ENCODE measurements at places on chromosomes 2 and 18. TPM values are rescaled to one million over a fixed set of nuclear protein-coding genes. Genes with fewer than 3 reads are reported as not detected.

DNA sequence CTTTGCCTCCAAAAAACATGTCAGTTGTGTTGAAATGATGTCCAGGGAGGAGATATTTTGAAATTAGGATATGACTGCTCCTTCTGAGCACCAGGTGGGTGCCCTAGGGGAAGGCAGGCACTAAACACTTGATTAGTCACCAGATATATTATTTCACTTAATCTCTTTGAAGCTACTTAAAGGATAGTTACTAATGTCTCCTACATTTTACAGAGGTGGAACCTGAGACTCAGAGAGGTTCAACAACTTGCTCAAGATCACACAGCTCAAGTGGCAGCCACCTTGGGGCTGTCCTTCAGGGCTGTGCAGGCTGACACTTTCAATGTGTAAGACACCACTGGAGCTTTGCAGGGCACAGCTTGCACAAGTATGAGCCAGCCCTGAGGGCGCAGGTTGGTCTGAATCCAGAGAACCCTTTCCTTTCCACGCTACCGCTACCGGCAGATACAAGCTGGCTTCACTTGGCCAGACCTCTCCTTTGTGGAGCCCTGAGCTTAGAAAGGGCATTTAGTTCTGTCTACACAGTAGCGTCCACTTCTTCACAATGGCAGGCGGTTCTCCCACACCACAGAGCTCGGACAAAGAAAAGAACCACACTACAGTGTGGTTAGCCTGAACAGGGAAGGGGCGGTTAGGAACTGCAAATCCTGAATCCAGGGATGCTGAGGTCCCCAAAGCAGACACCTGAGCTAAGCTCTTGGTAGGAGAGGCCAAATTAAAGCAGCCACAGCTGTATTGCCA is 16.4 kb downstream of the ALPK2 start:
- DNase-seq, result no peak

SIX2 gene
- 6.2 TPM for polyA plus RNA-seq

HOXD4 gene
- polyA plus RNA-seq, result 8.9 TPM

DNA sequence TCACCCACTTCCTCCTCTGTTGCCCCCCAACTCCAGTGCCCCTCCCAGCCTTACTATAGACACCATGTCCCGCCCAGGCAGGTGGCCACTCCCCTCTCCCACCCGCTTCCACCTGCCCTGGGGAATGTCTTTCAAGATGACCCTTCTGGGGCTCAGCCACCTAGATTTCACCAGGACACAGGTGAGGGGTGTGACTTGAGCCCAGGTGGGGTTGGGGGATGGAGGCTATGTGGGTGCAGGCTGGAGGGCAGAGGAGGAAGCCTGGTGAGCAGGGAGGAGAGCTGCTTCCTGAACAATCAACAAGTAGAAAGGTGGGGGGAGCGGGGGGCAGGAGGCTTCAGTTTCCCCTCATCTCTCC is 8.7 kb downstream of the ADRA2B start:
- DNase-seq, result no peak

- no peak for DNase-seq
Observed at GRCh38 chr18:45458033-45458432, 157.2 kb upstream of the SLC14A2 start.

DNA sequence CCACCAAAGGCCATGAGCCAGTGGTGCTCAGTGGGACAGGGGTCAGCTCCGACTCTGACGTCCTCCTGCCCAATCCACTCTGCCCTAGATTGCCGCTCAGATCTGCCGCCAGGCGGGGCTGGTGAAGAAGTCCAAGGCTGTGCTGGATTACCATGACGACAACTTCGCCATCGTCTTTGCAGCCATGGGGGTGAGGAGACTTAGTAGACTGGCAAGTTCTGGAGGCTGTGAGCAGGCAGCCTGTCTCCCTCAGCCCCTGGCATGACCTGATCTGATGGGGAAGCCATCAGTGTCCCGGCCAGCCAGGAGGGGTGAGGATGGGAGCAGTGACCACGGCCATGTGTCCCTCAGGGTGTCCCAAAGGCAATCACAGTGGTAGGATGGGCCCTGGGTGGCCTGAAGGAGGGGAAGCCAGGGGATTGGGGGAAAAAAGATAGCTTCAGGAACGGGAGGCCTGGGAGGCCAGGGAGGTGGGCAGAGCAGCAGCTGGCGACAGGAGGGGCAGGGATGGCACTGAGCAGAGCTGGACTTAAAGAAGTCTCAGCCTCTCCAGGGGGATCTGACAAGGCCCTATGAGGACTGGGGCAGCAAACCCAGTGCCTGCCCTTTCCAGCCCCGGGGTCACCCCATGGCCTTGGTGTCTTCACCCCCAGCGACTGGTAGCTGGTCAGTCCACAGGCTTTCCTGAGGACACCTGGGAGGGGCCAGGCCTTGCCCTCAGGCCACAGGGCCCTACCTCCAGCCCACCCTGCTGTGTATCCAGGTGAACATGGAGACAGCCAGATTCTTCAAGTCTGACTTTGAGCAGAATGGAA is 17.4 kb upstream of the ANKRD53 start:
- DNase-seq, result no peak

DNA sequence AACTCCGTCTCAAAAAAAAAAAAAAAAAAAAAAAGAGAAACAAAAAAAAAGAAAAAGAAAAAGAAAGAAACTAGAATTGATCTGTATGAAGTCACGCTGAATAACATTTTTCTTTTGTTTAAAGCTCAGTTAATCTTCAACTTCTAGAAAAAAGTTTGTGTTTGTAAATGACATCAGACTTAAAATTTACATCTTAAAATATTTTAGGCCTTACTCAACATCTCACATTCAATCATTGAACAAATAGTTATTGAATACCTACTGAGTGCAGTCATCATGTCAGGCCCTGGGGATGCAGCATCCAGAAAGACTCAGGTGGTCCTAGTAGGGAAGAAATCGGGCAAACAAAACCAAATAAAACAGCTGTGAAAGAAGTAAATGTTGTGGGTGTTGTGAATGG is 292.3 kb upstream of the FANCL start:
- no peak for DNase-seq

MERTK gene
- 4.0 TPM for polyA plus RNA-seq

GRCh38 chr18:24930971-24931370 is 421.0 kb downstream of the ZNF521 start:
- DNase-seq, result no peak

- DNase-seq, result no peak
Observed at GRCh38 chr2:24845691-24846090, 52.5 kb downstream of the CENPO start.

DNA sequence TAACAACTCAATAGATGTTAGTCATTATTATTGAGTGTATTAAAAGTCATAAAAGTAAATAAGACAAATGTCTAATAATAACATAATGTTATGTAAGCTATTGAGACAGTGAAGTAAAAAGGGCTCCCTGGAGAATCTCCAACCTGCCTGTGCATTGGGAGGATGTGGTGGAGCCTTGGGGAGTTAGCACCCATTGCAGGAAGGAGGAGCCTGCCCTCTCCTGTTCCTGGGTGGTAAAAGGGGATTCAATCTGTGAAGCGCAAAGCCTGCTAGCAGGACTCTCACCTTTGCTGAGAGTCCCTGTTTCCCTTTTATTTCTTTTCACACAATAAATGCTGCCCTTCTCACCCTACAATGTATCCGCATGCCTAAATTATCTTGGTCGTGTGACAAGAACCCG is 206.1 kb downstream of the RAB3GAP1 start:
- DNase-seq, result no peak

GRCh38 chr2:2586931-2587330 is 255.9 kb upstream of the MYT1L start:
- DNase-seq, result no peak

GRCh38 chr2:200471324-200471848 is 38.5 kb downstream of the KCTD18 start:
- no peak for DNase-seq

- DNase-seq, result no peak
Observed at GRCh38 chr2:166610180-166610912, 116.3 kb upstream of the SCN7A start.

GRCh38 chr2:100624536-100624935 is 61.7 kb downstream of the PDCL3 start:
- no peak for DNase-seq

- no peak for DNase-seq
Observed at GRCh38 chr2:227366769-227367426, 12.2 kb downstream of the TM4SF20 start.

DNA sequence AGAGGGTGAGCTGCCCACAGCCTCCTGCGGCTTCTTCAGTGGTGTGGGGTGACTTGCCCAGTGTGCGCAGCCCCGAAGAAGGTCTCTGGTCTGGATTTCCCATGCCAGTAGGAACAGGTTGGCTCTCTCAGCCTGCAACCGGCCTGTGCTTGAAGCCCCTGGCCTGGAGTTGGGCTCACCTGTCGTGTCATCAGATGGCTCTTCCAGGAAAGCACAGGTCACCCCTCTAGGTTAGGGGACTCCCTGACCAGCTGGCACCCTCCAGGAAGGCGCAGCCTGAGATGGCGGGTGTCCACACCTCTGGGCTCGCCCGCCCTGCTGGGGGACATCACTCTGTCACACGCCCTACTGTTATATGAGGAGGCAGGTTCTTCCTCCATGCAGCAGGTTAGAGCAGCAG is 179.8 kb downstream of the SEPTIN10 start:
- DNase-seq, result no peak

- no peak for DNase-seq
Observed at GRCh38 chr2:232524771-232525170, 1.2 kb upstream of the CHRND start.

- DNase-seq, result no peak
Observed at GRCh38 chr2:37323176-37323780, 1.4 kb downstream of the PRKD3 start.

ONECUT2 gene
- 0.04 TPM for polyA plus RNA-seq

MRPL53 gene
- 66.9 TPM for polyA plus RNA-seq

POTEC gene
- polyA plus RNA-seq, result not detected

DNA sequence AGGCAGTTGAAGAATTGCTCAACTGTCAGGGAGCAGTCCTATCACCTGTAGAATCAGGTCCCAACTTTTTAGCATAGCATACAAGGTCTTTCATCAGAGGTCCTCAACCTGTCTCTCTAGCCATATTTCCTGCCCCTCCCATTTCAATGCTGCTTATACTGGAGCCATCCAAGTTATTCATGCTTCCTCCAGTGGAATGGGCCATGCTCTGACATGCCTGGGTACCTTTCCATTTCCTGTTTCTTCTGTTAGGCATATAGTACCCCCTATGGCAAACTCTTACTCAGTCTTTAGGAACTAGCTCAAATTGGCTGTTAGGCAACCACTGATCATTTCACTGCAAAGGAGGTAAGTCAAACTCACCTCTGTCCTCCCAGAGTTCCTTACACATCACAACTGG is 51.0 kb upstream of the ABCA12 start:
- no peak for DNase-seq

DNA sequence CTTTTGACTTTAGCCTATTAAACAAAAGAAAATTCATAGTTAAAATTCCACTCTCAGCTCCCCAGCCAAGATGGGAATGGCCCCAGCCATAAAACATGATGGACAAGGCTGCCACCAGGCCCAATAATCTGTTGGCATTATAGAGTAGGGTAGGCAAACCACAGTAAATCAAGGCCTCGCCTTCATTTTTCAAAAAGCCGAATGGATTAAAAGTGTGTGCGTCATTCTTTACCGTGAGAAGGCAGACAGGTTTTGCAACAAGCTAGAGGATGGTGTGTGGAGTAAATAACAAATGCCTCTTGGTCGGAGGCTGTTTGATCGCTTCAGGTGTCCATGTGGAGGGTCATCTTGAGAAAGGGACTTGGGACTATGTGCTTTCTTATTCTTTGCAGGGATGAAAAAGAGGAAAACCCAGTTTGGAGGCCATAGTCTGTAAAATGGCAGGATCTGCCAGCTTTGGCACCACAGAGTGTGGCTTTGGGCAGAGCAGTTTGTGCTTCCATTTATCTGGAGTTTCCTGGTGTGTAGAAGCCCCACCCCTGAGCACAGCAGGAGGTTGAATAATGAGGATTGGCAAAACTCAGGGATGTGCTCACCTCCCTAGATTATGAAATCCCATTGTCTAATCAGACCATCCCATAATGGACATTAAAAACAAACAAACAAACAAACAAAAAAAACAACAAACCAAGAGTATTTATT is 57.1 kb upstream of the ITGB6 start:
- no peak for DNase-seq

GRCh38 chr2:192886636-192887035 is 691.9 kb upstream of the TMEFF2 start:
- no peak for DNase-seq

GRCh38 chr18:24400587-24400986 is 3.0 kb upstream of the OSBPL1A start:
- no peak for DNase-seq

DNA sequence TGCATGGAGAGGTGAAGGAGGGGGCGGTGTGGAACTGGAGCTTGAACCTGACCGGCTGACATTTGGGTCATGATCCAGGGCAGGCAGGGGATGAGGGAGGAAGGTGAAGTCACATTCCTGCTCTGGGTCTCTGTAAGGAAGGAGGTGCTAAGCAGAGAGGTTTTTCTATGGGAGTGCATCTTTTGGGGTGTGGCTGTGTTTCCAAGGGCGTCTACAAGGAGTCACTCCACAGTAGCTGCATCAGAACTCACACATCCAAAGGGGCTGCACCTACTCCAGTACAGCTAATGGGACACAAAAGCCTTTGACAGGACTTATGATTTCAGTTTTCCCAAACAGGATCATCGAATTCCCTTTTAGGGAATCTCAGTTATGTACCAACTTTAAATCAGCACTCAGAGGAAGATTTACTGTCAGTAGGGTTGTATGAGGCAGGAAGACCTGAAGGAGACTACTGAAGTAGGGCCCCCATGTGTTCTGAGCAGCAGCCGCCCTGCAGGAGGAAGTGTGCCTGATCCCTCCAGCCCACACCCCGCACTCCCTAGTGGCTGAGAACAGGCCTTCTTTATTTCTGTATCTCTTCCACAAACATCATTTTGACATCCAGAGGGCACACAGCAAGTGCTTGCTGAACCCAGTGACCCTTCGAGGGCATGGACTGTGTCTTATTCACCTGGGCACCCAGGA is 137.2 kb downstream of the CELF4 start:
- no peak for DNase-seq

DNA sequence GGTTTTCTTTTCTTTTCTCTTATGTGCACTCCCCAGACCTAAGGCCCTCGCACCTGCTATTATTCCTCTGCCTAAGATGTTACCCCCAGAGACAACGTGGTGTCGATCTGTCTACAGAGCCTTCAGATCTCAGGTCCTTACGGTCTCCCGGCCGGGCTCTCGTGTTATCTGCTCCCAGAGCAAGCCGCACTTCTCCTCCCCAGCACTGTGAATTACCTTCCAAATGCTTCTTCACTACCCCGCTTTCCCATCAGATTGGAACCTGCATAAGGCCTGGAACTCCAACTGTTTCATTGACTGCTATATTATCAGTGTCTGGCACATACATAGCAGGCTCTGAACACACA is 71.2 kb upstream of the ODC1 start:
- no peak for DNase-seq

MROH2A gene
- not detected for polyA plus RNA-seq

- no peak for DNase-seq
Observed at GRCh38 chr2:239979243-239980023, 45.7 kb downstream of the NDUFA10 start.

POTEI gene
- 0.04 TPM for polyA plus RNA-seq

DNA sequence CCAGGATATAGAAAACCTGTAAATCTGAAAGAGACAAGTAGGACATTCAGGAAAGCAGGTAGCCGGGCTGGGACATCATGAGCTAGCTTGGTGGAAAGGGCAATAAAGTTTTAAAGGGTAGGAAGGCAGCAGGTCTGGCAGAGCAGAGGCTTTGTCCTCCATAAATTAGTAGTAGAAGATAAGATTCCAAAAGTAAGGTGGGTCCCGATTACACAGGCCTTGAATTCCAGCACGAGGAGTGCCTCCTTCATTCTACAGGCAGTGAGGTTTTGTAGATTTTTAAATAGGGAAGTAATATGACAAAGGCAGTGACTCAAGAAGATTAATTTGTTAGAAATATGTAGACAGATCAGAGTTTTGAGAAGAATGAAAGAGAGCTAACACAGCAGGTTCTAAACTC is 160.7 kb downstream of the DTNB start:
- DNase-seq, result no peak
